ENCODE measurements at places on chromosomes 12 and 14. TPM values are rescaled to one million over a fixed set of nuclear protein-coding genes. Genes with fewer than 3 reads are reported as not detected.

TUNAR gene
- 6.1 TPM for total RNA-seq

KLHL28 gene
- 53.8 TPM for total RNA-seq

CTSG gene
- total RNA-seq = 3.1 TPM

SELPLG gene
- total RNA-seq = 2.9 TPM

THAP2 gene
- 13.4 TPM for total RNA-seq

HSPA2 gene
- 16.5 TPM for total RNA-seq

EEF1AKMT3 gene
- total RNA-seq = 12.2 TPM

RHEBL1 gene
- 0.77 TPM for total RNA-seq

All from camera-type eye (tissue), 1 donor.